CD4-positive, alpha-beta T cell treated with Interleukin-6 at 100 ng/mL for 8 hours (primary cell): ENCODE measurements at places on chromosomes 13 and 19.

GRCh38 chr19:30076101-30076551 lies 134.1 kb downstream of the URI1 start:
- no peak for DNase-seq

- no peak for DNase-seq
These were observed 897.0 kb downstream of the EFNB2 start for GRCh38 chr13:105638426-105638825.

DNA sequence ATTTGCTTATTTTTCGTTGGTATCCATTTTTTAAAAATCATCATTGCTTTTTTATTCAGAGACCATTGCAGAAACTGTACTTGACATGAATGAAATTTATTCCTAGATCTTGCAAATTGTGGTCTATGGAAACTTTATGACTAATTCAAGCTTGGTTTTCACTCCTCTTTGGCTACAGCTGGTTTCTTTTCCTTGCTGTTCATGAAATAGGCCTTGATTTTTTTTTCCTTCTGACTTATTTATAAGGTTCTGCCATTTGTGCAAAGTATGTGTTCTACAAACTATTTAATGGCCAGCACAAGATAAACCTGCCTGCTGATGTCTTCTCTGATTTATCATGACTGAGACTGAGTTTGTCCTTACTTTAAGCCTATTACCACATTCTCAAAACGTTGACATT lies 764.0 kb upstream of the SLITRK5 start:
- DNase-seq: no peak

GRCh38 chr13:34815526-34815925 lies 126.5 kb upstream of the NBEA start:
- no peak for DNase-seq

DNA sequence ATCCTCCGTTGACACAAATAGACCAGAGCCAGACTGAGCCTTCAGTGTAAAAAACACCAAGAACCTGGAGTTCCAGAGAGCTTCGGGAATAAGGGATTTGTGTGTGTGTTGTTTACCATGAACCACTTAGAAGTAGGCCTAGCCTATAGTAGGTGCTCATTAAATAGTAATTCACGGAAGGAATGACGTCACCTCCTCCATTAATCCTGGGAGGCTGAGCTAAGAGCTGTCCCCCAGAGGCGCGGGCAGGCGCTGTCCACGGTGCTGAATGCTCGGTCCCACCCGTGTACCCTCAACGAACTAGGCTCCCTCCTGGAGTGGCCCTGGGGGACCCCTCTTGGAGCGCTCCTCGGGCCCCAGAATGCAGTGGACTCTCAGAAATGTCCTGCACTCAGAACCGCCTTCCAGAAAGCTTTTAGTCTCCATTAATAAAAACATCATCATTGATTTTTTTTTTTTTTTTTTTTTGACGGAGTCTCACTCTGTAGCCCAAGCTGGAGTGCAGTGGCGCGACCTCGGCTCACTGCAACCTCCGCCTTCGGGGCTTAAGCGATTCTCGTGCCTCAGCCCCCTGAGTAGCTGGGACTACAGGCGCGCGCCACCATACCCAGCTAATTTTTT lies 6.5 kb downstream of the UNC13A start:
- no peak for DNase-seq

GRCh38 chr19:36115453-36116343 lies at the start of gene TBCB:
TSS of gene TBCB (plus strand) at chr19:36115468. CDS start at chr19:36115561, 93 bp downstream.
- DNase-seq: peak; percentile 90

DNA sequence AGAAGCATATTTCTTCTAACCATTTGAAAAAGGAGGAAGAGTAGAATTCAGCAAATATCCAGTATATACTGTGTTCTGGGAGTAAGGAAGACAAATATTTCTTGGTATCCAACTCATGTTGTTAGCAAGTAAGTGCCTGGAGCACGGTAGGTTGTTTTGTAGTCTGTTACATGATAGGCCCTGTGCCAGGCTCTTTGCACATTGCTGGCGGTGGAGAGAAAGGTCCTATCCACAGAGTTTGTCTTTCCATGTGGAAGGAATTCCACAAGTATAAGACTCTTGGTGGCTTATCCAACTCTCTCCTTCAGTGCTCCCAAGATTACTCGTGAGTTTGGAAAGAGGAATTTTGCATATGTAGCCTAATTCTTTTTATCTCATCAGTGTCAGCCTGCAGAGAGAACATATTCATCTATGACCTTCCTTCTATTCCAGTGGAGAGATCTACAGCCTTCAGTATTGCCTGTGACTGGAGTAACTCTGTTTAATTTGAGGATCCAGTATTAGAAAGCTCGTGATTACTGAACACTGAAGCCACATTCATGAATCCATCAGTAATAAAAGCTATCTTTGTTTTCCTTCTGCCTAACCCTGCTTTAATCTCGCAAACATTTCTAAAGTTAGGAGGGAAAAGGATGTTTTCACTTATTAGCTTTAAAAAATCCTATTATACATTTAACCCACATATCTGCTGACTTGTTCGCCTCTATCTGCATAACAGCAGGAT lies 183.9 kb upstream of the CSNK1A1L start:
- no peak for DNase-seq

DNA sequence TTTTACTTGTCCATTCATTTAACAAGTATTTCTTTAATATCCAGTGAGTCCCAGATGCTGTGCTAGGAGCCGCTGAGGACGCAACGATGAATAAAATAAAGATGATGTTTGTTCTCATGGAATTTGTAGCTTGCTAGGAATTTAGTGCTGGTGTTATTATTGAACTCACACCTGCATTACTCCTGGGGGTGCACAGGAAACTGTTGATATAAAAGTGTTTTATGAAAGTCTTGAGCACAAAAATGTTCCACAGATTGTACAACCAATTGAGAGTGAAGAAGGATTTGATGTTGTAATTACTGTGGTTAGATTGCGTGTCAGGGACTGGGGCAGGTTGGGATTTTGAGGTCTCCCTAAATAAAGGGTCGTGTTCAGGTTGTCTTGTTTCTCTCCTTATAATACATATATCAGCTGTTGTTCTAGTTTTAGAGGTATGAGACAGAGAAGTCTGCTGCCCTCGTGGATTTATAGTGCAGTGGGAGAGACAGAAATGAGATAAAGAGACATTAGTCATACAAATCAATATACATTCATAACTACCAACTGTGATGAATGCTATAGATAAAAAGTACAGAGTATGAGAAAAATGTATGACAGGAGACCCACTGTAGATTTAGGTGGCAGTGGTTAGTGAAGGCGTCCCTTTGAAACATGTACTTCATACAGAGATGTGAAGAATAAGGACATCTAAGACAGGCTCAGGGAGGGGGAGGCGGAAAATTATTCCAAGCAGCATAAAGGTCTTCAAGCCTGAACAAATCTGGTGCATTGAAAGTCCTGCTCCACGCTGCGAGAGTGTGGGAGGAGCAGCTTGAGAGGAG lies 11.3 kb downstream of the CACNG6 start:
- no peak for DNase-seq

GRCh38 chr13:49641801-49642291 lies 13.5 kb downstream of the ARL11 start:
- DNase-seq: no peak

DNA sequence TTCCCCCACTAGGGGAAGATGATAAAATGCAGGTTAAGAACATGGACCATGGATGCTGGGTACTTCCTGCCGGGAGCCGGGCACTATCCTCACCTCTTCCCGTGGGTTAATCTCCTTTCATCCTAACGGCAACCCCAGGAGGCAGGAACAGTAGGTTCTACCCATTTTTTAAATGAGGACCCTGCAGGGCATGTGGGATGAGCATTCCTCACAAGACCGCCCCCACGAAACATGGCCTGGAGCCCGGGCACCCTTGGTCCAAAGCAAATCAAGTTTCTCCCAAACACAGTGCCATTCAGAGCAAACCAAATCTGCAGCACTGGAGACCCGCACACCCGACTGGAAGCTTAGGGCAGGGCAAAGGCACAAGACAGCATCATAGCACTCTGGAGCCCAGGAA lies 35.4 kb downstream of the COL4A2 start:
- DNase-seq: no peak

- no peak for DNase-seq
These were observed 10.8 kb upstream of the ZNF799 start for GRCh38 chr19:12411893-12412292.

GRCh38 chr19:45391346-45391745 lies 13.5 kb downstream of the PPP1R13L start:
- no peak for DNase-seq

DNA sequence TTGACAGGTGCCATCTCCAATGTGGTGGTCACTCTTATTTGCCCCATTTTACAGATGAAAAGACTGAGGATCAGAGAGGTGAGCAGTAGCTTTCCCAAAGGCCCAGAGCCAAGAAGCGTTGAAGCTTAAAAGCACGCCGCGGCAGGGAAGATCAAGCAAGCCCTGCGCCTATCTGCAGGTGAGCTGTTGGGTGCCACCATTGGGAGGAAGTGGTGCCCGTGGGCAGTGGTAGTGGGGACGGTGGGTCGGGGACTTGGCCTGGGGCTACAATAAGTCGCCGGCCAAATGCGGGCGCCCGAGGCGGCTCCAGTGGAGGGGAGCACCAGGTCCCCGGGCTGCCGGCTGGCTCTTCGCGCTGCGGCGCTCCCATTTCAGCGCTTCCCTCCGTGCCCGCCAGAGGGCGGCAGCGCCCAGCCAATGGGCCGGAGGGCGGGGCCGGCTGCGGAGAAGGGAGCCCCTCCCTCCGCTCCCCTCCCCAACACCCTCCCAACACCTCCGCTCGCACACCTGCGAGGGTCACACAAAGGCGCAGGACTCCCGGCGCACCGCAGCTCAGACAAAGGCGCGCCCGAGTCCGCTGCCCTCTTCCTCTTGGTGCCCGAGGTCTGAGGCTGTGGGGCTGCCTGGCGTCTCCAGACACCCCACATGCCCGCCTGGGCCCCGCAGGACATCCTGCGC lies 744 bp upstream of the POU2F2 start:
- peak; percentile 80 for DNase-seq

DNA sequence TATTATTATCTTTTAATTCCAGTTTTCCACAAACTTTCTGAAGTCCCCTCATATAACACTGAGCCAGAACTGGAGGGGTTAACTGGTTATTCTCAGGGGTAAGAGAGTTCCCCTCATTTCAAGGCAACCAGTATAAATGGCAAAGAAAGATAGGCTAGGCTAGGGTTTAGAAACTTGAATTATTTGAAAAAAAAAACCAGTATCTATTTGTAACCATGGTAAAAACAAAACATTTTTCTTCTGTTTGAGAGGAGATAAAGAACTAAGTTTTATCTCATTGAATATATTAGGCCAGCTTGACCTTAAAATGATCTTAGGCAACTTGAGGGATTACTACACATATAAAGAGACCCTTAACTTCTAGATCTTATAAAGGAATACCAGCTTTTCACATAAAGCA lies 19.6 kb downstream of the SUPT20H start:
- DNase-seq: no peak

- DNase-seq: no peak
These were observed 107.0 kb upstream of the GPR12 start for GRCh38 chr13:26867451-26868091.

- no peak for DNase-seq
These were observed 13.3 kb downstream of the GNA15 start for GRCh38 chr19:3149089-3149488.

- DNase-seq: peak; percentile 1
These were observed 43.3 kb downstream of the VWA8 start for GRCh38 chr13:41917641-41918040.

GRCh38 chr19:29804493-29804892 lies 7.3 kb upstream of the CCNE1 start:
- DNase-seq: no peak

GRCh38 chr13:50355797-50356196 lies 340.6 kb downstream of the KCNRG start:
- DNase-seq: no peak

GRCh38 chr13:77513719-77514335 lies 21.7 kb upstream of the SCEL start:
- DNase-seq: no peak

GRCh38 chr13:109740721-109741120 lies 45.7 kb downstream of the IRS2 start:
- DNase-seq: no peak

DNA sequence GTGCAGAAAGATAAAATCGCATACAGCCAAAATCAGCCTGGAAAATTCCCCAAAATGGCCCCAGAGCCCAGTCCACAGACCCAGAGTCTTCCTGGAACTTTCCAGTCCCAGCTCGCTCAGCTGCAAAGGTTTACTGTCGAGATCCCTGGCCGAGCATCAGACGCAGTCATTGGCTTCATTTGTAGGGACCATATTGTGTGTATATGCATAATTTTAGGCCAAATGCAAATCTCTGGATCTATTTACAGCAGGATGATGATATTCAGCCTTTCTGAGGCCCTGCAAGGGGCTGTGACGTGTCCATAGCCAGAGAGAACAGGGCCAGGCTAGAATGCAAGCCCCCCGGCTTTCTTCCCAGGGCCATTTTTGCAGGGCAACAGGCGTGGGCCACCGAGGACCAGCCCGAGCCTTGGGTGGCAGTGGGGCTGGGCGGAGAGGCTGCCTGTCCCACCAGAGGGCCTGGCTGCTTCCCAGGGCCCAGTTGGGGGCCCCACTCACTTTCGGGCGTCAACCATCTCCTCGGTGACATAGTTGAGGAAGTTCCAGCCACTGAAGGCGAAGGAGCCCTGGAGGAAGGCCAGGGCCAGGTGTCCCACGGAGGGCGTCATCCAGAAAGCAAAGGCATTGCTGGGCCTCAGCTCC lies 13.7 kb downstream of the SLC7A10 start:
- no peak for DNase-seq

GRCh38 chr13:100540621-100541020 lies 48.0 kb downstream of the GGACT start:
- DNase-seq: no peak

DNA sequence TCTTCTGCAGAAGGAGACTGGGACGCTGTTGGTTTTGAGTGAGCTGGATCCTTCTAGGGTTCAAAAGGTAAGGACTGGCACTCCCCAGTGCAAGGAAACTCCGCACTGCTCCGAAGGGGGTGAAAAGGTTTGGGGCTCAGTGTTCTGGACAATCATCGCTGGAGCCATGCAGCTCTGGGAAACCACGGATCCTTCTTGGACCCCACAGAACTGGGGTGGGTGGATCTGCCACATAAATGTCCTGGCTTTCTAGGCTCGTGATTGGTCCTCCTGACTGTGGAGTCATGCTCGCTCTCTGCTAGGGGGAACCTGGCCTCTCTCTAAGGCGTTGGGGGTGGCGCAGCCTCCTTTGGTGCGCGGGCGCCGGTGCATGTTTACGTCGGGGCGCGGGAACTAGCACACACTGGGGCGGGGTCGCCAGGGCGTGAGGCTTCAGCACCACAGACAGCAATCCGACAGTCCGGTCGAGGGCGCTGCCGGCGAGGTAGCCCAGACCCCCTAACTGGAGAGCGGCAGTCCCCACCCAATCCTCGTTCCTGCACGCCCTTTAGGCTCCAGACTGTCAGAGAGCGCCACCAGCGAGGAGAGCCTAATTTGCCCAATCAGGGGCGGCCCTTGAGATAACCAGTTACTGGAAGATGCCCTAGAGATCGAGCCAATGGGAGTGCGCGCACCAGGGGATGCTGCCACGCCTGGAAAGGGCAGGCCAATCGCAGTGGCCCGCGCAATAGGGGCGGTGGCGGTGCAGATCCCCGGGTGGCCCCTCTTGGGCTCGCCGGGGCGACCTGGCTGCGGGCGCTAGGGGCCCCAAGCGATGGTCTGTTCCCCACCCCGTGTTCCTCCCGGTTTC lies 913 bp upstream of the ELAVL3 start:
- DNase-seq: peak; percentile 42
